Kidney (tissue), 22 donors: ENCODE measurements at places on chromosomes 2 and 18. TPM values are rescaled to one million over a fixed set of nuclear protein-coding genes. Genes with fewer than 3 reads are reported as not detected.

Gene GKN1
- not detected for total RNA-seq

GRCh38 chr2:86134709-86135108 is 28.7 kb downstream of the PTCD3 start:
- H3K36me3 ChIP-seq, result peaks cover 91% of the 10 kb centered on the region
- H3K27ac ChIP-seq, result no peak overlapping the region
- no peak for DNase-seq
- no peaks in the 10 kb centered on the region for H3K4me1 ChIP-seq

DNA sequence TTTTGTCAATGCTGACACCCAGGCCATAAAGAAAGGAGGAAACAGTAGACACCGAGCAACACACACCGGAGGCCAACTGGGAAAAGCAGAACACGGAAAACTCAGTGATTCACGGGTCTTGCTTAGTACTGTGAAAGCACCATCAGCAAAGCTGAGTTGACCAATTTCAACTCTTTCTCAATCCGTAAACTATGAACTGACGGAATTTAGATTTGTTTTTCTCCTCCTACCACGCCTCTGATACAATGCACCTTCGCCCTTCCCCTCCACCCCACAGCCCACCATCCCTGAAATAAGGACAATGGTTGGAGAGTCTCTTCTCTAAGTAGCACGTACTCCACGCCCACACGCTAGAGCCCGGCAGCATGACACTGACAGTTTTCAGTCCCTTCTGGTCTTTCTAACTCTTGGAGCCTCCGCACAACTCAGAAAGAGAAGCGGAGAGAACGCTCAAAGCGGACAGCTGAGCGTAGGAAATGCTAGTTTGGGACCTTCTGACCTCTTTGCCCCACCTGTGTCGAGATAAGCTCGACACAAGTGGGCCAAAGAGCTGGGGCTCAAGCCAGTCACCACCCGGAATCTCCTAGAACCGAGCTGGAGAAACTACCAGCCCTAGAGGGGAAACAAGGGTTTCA is 669 bp downstream of the LNPK start:
- H3K27me3 ChIP-seq, result no peaks in the 10 kb centered on the region
- H3K4me1 ChIP-seq, result no peaks in the 10 kb centered on the region
- H3K36me3 ChIP-seq, result no peaks in the 10 kb centered on the region
- DNase-seq, result peak; percentile 88
- H3K4me3 ChIP-seq, result peak overlapping the region; percentile 66

GRCh38 chr2:55888936-55889335 is 34.6 kb downstream of the EFEMP1 start:
- H3K27ac ChIP-seq, result no peak overlapping the region
- no peaks in the 10 kb centered on the region for H3K4me1 ChIP-seq
- H3K36me3 ChIP-seq, result no peaks in the 10 kb centered on the region
- no peaks in the 10 kb centered on the region for H3K27me3 ChIP-seq
- DNase-seq, result no peak
- no peak overlapping the region for H3K4me3 ChIP-seq

- H3K27ac ChIP-seq, result no peak overlapping the region
- DNase-seq, result no peak
- H3K4me3 ChIP-seq, result no peak overlapping the region
These were observed 113.4 kb downstream of the ANTXR1 start for GRCh38 chr2:69126341-69126740.

- no peaks in the 10 kb centered on the region for H3K27me3 ChIP-seq
- H3K27ac ChIP-seq, result no peak overlapping the region
- no peak overlapping the region for H3K4me3 ChIP-seq
These were observed 380.7 kb upstream of the CELF4 start for GRCh38 chr18:37946324-37946723.

DNA sequence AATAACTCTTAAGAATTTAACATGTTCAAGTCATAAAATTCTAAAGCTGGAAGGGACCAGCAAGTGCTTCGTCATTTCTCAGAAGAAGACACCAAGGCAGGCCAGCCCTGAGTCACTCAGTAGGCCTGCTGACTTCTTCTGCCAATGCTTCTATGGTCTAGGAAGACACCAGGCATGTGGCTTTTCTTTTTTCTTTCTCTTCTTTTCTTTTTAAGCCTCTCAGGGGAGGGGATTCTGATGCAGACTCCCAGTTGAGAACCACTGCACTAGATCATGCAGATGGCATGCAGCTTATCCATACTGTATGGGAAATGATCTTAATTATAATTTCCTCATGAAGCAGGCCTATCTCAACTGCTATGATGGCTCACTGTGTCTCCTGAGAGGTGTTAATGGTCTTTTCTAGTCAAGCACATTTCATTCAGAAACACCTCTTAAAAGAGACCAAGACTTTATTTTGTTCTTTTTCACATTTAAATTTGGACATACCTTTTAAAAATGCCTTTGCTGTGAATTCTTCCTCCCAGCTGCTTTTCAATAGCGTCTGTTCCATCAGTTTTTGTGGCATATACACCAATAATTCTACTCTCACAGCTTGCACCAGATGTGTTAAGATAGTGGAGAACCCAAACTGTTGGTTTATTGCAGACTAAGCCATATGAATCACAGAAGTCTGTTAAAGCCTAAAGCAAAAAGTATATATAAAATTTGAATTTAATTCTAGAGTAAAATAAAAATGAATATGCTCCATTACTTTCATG is 11.3 kb downstream of the KCTD18 start:
- H3K4me1 ChIP-seq, result no peaks in the 10 kb centered on the region
- H3K4me3 ChIP-seq, result no peak overlapping the region
- no peak overlapping the region for H3K27ac ChIP-seq
- no peaks in the 10 kb centered on the region for H3K27me3 ChIP-seq
- peaks cover 2% of the 10 kb centered on the region for H3K36me3 ChIP-seq

GRCh38 chr2:226030369-226030768 is 630.9 kb downstream of the NYAP2 start:
- no peak overlapping the region for H3K27ac ChIP-seq
- H3K4me3 ChIP-seq, result peak overlapping the region; percentile 65
- H3K4me1 ChIP-seq, result no peaks in the 10 kb centered on the region
- no peak for DNase-seq
- H3K36me3 ChIP-seq, result no peaks in the 10 kb centered on the region

Gene OXER1
- total RNA-seq, result 2.5 TPM

DNA sequence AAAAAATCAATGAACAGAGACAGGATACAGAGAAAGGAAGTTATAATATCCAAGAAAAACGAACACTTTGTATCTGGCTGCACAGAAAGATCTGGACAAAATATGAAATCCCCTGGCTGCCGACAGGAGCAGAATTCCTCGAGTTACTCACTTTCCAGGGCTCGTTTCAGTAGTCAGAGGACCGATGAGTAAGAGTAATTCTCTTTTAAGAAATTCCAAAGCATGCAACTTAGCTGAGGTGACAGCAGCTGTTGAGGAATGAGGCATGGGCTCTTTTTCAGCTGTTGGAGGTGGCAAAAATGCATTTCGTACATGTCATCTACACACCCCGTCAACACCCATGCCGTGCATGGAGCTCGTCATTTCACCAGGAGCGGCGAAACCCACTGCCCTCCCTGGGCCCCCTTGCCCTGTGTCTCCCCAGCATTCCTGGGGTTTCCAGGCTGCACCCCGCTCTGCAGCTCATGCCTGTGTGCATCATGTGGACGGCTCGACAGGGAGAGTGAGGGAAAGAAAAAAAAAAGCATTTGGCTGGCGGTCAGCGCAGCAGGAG is 210.8 kb upstream of the SMIM21 start:
- DNase-seq, result peak; percentile 26
- H3K4me3 ChIP-seq, result no peak overlapping the region
- no peaks in the 10 kb centered on the region for H3K27me3 ChIP-seq
- H3K4me1 ChIP-seq, result no peaks in the 10 kb centered on the region
- H3K36me3 ChIP-seq, result no peaks in the 10 kb centered on the region
- H3K27ac ChIP-seq, result no peak overlapping the region

GRCh38 chr2:113103277-113103676 is 24.1 kb upstream of the IL1RN start:
- H3K27me3 ChIP-seq, result no peaks in the 10 kb centered on the region
- H3K4me3 ChIP-seq, result no peak overlapping the region

DNA sequence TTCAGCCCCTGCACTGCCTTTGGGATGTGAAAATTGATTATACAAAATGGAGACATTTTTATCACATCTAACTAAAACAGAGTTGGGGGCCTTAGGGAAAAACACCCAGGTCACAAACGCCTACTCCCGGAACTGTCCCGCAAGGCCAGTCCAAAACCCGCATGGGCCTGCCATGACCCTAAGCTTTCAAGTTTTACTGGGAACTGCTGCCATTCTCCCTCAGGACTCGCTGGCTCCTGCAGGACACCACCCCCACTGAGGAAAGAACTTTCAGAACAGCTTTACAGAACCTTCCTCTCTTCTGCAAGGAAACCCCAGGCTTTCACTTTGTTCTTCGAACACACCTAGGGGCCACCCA is 320.4 kb upstream of the HS6ST1 start:
- no peak overlapping the region for H3K27ac ChIP-seq
- no peak for DNase-seq
- H3K27me3 ChIP-seq, result no peaks in the 10 kb centered on the region
- peaks cover 4% of the 10 kb centered on the region for H3K4me1 ChIP-seq

- H3K4me1 ChIP-seq, result peaks cover 13% of the 10 kb centered on the region
- H3K27ac ChIP-seq, result no peak overlapping the region
- no peaks in the 10 kb centered on the region for H3K36me3 ChIP-seq
- peak overlapping the region; percentile 33 for H3K4me3 ChIP-seq
- no peaks in the 10 kb centered on the region for H3K27me3 ChIP-seq
- DNase-seq, result no peak
These were observed 17.2 kb downstream of the EPHA4 start for GRCh38 chr2:221554769-221555493.

Gene TRAF3IP1
- total RNA-seq, result 24.2 TPM

- H3K27ac ChIP-seq, result no peak overlapping the region
- H3K4me1 ChIP-seq, result no peaks in the 10 kb centered on the region
- no peaks in the 10 kb centered on the region for H3K36me3 ChIP-seq
- peak; percentile 47 for DNase-seq
- no peak overlapping the region for H3K4me3 ChIP-seq
- no peaks in the 10 kb centered on the region for H3K27me3 ChIP-seq
These were observed 784.1 kb upstream of the FANCL start for GRCh38 chr2:59025157-59025757.

Gene MTIF2
- total RNA-seq, result 27.3 TPM

DNA sequence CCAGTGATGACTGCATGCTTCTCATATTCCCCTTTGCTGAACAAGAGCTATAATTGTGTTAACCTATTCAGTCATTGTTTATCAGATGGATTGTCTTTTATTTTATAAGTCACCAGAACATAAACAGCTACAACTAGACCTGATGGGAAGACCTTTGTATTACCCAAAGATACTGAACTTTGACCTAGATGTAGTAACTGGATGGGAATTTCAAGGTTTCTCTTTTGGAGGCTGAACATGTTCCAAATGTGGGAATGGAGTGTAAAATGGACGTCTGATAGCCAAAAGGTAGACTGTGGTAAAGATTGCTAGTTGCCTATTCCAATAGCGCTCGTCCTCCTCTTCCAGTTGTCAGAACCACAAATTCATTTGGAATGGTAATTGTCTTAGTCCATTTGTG is 56.4 kb upstream of the ST3GAL5 start:
- H3K27ac ChIP-seq, result no peak overlapping the region
- no peaks in the 10 kb centered on the region for H3K27me3 ChIP-seq
- DNase-seq, result no peak
- no peaks in the 10 kb centered on the region for H3K4me1 ChIP-seq
- no peaks in the 10 kb centered on the region for H3K36me3 ChIP-seq

DNA sequence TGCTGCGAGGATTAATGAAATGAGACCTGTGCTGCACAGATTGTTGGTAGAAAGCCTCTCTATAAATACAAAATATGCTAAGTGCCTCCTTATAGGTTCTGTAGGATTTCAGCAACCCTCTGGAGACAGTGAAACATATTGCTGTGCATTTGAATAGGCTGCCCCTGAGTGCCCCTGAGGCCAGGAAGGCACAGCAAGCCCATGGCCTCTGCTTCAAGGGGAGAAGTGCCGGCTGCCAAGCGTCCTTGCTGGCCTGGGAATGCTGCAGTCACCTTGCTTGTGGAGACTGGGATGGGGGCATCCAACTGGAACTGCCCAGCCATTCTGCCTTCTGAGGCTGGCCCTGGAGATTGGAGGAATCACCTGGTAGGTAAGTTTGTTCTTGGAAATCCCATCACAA is 397.2 kb upstream of the SMIM21 start:
- H3K27me3 ChIP-seq, result no peaks in the 10 kb centered on the region
- H3K4me3 ChIP-seq, result no peak overlapping the region
- no peaks in the 10 kb centered on the region for H3K36me3 ChIP-seq
- no peak for DNase-seq
- no peaks in the 10 kb centered on the region for H3K4me1 ChIP-seq

DNA sequence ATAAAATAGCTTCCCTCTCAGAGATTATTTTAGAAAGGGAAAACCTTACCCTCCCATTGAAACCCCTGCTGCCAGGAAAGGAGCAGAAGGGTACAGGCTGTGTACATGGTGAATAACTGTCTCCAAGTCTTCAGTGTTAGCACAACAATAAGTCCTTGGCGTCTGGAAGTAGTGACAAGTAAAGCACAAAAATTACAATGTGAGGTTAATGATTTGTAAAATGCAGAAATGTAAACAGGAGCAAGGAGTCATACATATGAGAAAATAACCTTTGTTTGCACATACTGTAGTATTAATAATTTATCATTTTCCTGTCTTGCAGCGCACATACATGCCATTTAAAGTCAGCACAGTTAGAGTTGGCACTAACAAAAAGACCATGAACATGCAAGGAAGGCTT is 40.5 kb downstream of the ABHD3 start:
- DNase-seq, result no peak
- no peaks in the 10 kb centered on the region for H3K36me3 ChIP-seq
- H3K27ac ChIP-seq, result no peak overlapping the region
- H3K27me3 ChIP-seq, result no peaks in the 10 kb centered on the region
- no peak overlapping the region for H3K4me3 ChIP-seq

Gene ZSCAN30
- 20.7 TPM for total RNA-seq

Gene NDC80
- total RNA-seq, result 0.63 TPM

GRCh38 chr2:152171718-152172117 is 3.8 kb downstream of the STAM2 start:
- peaks cover 14% of the 10 kb centered on the region for H3K4me1 ChIP-seq
- H3K27me3 ChIP-seq, result no peaks in the 10 kb centered on the region
- no peak overlapping the region for H3K4me3 ChIP-seq
- no peaks in the 10 kb centered on the region for H3K36me3 ChIP-seq
- peak overlapping the region; percentile 48 for H3K27ac ChIP-seq
- no peak for DNase-seq

DNA sequence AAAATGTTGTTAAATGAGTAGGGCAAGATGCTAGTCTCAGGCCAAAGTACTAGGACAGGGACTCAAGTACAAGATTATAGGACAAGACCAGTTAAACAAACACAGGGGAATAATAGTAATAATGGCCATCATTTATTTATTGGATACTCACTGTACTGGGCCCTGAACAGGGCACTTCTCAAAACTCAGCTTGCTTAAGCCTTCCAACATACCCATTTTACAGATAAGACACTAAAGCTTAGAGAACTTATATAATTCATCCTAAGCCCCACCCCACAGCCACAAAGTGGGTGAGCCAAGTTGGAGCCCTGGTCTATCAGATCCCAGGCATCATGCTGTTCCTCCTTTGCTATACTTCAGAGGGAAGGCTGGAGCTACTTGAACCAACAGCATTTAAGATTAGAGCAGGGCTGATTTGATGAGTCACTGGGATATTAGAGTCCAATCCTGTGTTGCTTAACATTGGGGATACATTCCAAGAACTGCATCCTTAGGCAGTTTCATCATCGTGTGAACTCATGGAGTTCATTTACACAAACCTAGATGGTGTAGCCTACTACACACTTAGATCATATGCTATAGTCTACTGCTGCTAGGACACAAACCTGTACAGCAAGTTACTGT is 153.6 kb downstream of the MTCL1 start:
- no peak overlapping the region for H3K27ac ChIP-seq
- H3K36me3 ChIP-seq, result no peaks in the 10 kb centered on the region
- no peak overlapping the region for H3K4me3 ChIP-seq

Gene STPG4
- not detected for total RNA-seq
